ENCODE measurements at places on chromosomes 12 and 14. TPM values are rescaled to one million over a fixed set of nuclear protein-coding genes. Genes with fewer than 3 reads are reported as not detected.

The KERA gene
- polyA plus RNA-seq = 0.97 TPM

The PSEN1 gene
- 65.6 TPM for polyA plus RNA-seq

The ZDHHC22 gene
- polyA plus RNA-seq = not detected

The TMEM63C gene
- polyA plus RNA-seq = 9.7 TPM

The KRT72 gene
- polyA plus RNA-seq = not detected

- H3K27me3 ChIP-seq = no peaks in the 10 kb centered on the region
- no peak overlapping the region for H3K27ac ChIP-seq
- H3K4me3 ChIP-seq = no peak overlapping the region
- no peaks in the 10 kb centered on the region for H3K4me1 ChIP-seq
Observed at GRCh38 chr14:71438684-71439083, 493.5 kb upstream of the RGS6 start.

GRCh38 chr12:130049666-130050065 lies 112.6 kb upstream of the FZD10 start:
- H3K4me1 ChIP-seq = peaks cover 10% of the 10 kb centered on the region
- H3K36me3 ChIP-seq = no peaks in the 10 kb centered on the region
- no peak overlapping the region for H3K27ac ChIP-seq
- H3K27me3 ChIP-seq = peaks cover 51% of the 10 kb centered on the region
- no peak overlapping the region for H3K4me3 ChIP-seq

DNA sequence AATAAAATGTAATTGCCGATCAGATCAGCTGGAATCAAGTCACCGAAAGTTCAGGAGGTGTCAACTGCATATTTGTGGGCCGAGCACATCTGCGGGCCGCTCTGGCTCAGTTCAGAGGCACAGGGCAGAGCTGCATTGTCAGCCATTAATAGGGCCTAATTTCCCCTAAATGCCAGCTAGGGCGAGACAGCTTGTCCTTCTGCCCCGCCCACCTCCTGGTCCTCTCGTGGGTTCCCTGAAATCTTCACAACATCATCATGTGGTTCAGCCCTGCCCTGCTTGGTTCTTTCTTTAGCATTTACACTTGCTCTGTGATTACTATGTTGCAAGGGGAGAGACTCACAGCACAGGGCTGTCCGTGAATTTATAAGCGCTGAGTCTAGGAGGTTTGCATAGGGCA lies 148.9 kb downstream of the CHST11 start:
- H3K4me1 ChIP-seq = peaks cover 15% of the 10 kb centered on the region
- H3K4me3 ChIP-seq = no peak overlapping the region
- H3K27me3 ChIP-seq = no peaks in the 10 kb centered on the region
- no peaks in the 10 kb centered on the region for H3K36me3 ChIP-seq

- no peaks in the 10 kb centered on the region for H3K27me3 ChIP-seq
- H3K27ac ChIP-seq = no peak overlapping the region
- H3K36me3 ChIP-seq = no peaks in the 10 kb centered on the region
Observed at GRCh38 chr14:103514596-103515421, 7.8 kb downstream of the CKB start.

GRCh38 chr12:69620921-69621320 lies 10.2 kb upstream of the LRRC10 start:
- DNase-seq = no peak
- H3K4me3 ChIP-seq = no peak overlapping the region
- H3K4me1 ChIP-seq = no peaks in the 10 kb centered on the region

DNA sequence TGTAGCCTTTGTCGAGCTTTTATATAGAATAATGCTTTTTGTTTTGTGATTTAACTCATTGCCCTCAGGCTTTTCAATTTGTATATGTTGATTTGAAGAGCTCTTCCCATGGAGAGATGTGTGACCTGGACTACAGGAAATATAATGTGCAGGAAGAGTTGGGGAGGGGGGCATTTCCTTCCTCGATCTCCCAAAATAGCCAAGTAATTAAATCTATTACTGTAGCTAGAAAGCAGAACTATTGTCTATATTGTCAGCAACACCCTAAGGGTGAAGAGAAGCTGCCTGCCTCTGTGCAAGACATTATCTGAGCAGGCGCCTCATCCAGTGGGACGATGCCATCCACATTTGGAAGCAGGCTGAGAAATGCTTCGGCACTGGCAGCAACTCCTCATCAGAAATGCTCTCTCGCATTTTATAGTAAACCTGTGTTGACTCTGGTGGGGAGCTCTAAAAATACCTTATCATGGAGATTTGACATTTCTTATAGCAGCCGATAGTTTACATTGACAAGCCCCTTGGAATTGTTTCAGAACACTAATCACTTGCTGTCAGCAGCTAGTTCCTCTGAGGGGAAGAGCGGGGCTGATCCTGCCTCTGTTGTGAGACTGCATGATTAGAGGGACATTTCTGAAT lies 392.5 kb upstream of the RGS6 start:
- H3K27ac ChIP-seq = no peak overlapping the region
- no peak overlapping the region for H3K4me3 ChIP-seq
- H3K36me3 ChIP-seq = no peaks in the 10 kb centered on the region
- no peaks in the 10 kb centered on the region for H3K27me3 ChIP-seq

DNA sequence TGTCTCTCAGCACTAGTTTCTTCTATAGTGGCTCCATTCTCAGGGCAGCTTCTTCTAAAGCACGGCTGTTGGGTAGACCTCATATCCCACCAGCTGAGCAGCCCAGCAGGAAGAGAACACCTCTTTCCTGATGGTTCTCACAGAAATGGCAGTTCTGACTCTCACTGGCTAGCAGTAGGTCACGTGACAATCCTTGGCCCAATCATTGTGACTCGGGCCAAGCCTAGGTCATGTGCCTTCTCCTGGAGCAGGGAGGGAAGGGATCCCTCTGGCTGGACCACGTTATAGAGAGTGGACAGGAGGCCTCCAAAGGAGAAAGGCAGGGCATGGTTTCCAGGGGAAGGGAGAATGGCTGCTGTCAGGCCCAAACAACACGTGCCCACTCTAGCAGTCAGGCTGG lies 149.1 kb downstream of the AACS start:
- H3K4me3 ChIP-seq = no peak overlapping the region
- H3K4me1 ChIP-seq = no peaks in the 10 kb centered on the region
- H3K36me3 ChIP-seq = no peaks in the 10 kb centered on the region
- peaks cover 7% of the 10 kb centered on the region for H3K27me3 ChIP-seq
- no peak for DNase-seq

- no peak overlapping the region for H3K4me3 ChIP-seq
- no peak overlapping the region for H3K27ac ChIP-seq
Observed at GRCh38 chr14:20836668-20837338, 34.2 kb upstream of the RNASE1 start.

- no peak overlapping the region for H3K27ac ChIP-seq
- DNase-seq = no peak
- peaks cover 70% of the 10 kb centered on the region for H3K27me3 ChIP-seq
- no peak overlapping the region for H3K4me3 ChIP-seq
- H3K36me3 ChIP-seq = no peaks in the 10 kb centered on the region
Observed at GRCh38 chr12:49093792-49094159, 825 bp downstream of the DHH start.

DNA sequence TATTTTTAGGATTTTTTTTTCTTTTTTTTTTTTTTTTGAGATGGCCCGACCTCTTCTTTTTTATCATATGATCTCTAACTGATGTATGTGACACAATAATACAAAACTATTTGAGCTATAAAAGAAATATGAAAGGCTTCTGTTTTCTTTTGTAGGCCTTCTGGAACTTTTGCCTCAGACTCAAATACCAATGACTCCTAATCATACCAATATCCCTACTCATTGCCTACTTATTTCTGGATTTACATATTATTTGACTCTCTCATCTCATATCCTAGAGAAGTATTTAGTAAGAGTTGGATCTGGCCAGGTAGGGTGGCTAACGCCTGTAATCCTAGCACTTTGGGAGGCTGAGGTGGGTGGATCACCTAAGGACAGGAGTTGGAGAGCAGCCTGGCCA lies 12.7 kb upstream of the WDR89 start:
- no peaks in the 10 kb centered on the region for H3K27me3 ChIP-seq
- H3K36me3 ChIP-seq = no peaks in the 10 kb centered on the region
- no peak overlapping the region for H3K27ac ChIP-seq
- no peak for DNase-seq

- no peaks in the 10 kb centered on the region for H3K27me3 ChIP-seq
- H3K27ac ChIP-seq = no peak overlapping the region
- no peak for DNase-seq
- no peaks in the 10 kb centered on the region for H3K4me1 ChIP-seq
- no peak overlapping the region for H3K4me3 ChIP-seq
Observed at GRCh38 chr12:57498132-57498502, 10.2 kb downstream of the MARS1 start.

GRCh38 chr14:104464907-104465306 lies 114.7 kb upstream of the C14orf180 start:
- no peaks in the 10 kb centered on the region for H3K36me3 ChIP-seq
- H3K4me1 ChIP-seq = peaks cover 7% of the 10 kb centered on the region
- peaks cover 41% of the 10 kb centered on the region for H3K27me3 ChIP-seq

- no peak overlapping the region for H3K4me3 ChIP-seq
- no peak for DNase-seq
- no peaks in the 10 kb centered on the region for H3K27me3 ChIP-seq
- no peaks in the 10 kb centered on the region for H3K36me3 ChIP-seq
- H3K27ac ChIP-seq = no peak overlapping the region
Observed at GRCh38 chr12:51974646-51975045, 23.1 kb downstream of the ACVR1B start.

DNA sequence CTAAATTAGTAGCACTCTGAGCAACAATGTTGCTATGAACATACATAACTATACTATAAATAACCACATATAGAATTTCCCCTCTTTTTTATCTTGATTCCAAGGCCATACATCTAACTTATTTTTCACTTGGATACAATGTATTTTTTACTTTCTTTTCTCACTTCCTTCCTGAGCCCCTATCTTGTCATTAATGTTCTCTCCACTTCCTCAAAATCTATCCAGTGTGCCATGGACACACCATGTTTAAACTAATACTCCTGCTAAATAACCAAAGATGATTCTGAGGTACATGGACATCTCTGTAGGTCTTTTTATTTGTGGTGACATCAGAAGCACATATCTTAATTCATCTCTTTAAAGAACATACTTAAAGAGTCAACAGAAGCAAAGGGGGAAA lies 251.2 kb downstream of the C12orf42 start:
- no peak for DNase-seq
- H3K27ac ChIP-seq = no peak overlapping the region
- H3K4me3 ChIP-seq = no peak overlapping the region
- H3K36me3 ChIP-seq = no peaks in the 10 kb centered on the region

DNA sequence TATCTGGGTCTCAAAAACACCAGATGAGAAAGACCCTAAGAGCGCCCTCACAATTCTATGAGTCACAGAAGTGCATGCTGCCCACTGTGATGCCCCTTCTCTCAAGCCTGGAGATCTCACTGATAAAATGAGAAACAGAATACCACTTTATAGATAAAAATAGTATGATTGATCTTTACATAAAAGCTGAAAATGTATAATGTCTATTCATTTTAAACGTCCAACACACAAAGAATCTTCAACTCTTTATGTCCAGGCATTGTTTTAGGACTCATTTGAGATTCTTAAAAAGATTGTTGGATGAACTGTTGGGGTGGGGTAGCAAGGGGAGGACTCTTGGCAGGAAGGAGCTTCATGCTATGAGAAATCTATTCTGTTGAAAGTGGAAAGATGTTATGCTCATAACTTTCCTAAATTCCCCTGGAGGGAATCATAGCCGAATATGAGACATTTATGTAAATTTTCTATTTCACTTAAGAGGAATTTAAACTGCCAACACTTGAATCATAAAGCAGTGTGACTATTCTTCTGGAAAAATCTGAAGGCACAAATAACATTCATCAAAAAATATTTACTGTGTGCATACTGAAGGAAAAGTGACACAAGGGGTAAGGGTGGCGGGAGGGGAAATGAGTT lies 174.6 kb downstream of the STXBP6 start:
- no peaks in the 10 kb centered on the region for H3K36me3 ChIP-seq
- H3K27ac ChIP-seq = peak overlapping the region; percentile 13
- no peak for DNase-seq
- H3K27me3 ChIP-seq = no peaks in the 10 kb centered on the region
- no peak overlapping the region for H3K4me3 ChIP-seq
- peaks cover 5% of the 10 kb centered on the region for H3K4me1 ChIP-seq

GRCh38 chr12:90167518-90168208 lies 459.0 kb upstream of the ATP2B1 start:
- no peak overlapping the region for H3K4me3 ChIP-seq
- H3K27ac ChIP-seq = no peak overlapping the region
- no peaks in the 10 kb centered on the region for H3K4me1 ChIP-seq

GRCh38 chr12:94750864-94751263 lies 100.5 kb upstream of the TMCC3 start:
- DNase-seq = peak; percentile 22
- H3K27ac ChIP-seq = no peak overlapping the region
- no peaks in the 10 kb centered on the region for H3K36me3 ChIP-seq

- no peak for DNase-seq
- H3K4me3 ChIP-seq = no peak overlapping the region
- no peaks in the 10 kb centered on the region for H3K4me1 ChIP-seq
- no peak overlapping the region for H3K27ac ChIP-seq
- H3K36me3 ChIP-seq = no peaks in the 10 kb centered on the region
- no peaks in the 10 kb centered on the region for H3K27me3 ChIP-seq
Observed at GRCh38 chr12:77161944-77162343, 96.6 kb upstream of the E2F7 start.

- H3K36me3 ChIP-seq = no peaks in the 10 kb centered on the region
- H3K27me3 ChIP-seq = no peaks in the 10 kb centered on the region
- no peak overlapping the region for H3K4me3 ChIP-seq
- peaks cover 17% of the 10 kb centered on the region for H3K4me1 ChIP-seq
Observed at GRCh38 chr12:124719231-124719630, 144.4 kb downstream of the SCARB1 start.

DNA sequence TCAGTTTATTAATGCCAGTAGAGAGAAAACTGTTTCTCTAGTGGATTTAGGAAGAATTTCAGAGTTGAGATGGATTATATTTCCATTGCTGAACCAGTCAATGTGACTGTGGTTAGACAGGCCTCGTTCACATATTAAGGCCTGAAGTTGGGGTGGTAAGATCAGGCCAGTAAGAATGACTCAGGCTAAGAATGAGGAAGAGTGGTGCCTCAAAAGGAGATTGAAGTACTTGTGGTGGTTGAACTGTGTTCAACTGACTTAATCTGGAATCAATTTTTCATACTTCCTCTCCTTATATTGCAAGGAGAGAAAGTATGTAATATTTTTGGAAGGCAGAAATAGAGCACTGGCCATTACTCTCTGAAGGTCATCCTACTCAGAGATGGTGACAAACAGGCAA lies 37.8 kb upstream of the ATF7IP start:
- no peaks in the 10 kb centered on the region for H3K27me3 ChIP-seq
- no peak overlapping the region for H3K27ac ChIP-seq
- no peak for DNase-seq
- no peaks in the 10 kb centered on the region for H3K4me1 ChIP-seq
- no peaks in the 10 kb centered on the region for H3K36me3 ChIP-seq
- no peak overlapping the region for H3K4me3 ChIP-seq

GRCh38 chr12:5739917-5740316 lies 205.1 kb downstream of the ANO2 start:
- no peak overlapping the region for H3K27ac ChIP-seq
- no peaks in the 10 kb centered on the region for H3K36me3 ChIP-seq
- no peaks in the 10 kb centered on the region for H3K27me3 ChIP-seq
- no peak overlapping the region for H3K4me3 ChIP-seq
- no peaks in the 10 kb centered on the region for H3K4me1 ChIP-seq

All from hepatocyte (in vitro differentiated cells).